Activated CD4-positive, alpha-beta T cell treated with anti-CD3 and anti-CD28 coated beads for 1 hour (primary cell): ENCODE measurements at places on chromosomes 3 and 15.

DNA sequence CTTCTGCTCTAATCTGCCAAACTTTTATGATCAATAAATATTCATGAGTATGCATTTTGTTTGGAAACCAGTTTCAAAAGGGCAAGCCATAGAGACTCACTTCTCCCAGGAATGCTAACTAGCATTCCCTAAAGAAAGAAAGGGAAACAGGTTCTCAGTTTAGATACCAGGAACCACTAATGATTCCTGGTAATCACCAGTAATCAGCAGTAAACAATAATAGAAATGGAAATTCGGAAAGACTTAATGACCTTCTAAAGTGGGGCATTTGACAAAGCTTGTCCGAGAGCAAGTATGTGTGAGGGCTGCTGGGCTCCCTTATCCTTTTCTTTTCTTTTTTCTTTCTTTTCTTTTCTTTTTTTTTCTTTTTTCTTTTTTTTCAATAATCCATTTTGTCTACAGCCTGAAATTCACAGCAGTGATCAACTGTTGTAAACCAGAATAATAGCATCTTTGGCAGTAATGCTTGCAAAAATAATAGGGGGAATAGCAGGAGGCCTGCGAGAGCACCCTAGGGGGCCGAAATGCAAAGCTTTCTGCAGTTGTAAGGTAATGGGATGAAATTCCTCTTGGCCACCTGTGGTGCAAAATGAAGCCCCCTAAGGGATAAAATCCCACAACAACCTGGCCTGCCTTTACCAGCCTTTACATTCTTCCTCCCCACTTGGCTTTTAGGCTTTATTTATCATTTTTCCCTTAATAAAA is 253.2 kb downstream of the ZPLD1 start:
- DNase-seq: no peak

DNA sequence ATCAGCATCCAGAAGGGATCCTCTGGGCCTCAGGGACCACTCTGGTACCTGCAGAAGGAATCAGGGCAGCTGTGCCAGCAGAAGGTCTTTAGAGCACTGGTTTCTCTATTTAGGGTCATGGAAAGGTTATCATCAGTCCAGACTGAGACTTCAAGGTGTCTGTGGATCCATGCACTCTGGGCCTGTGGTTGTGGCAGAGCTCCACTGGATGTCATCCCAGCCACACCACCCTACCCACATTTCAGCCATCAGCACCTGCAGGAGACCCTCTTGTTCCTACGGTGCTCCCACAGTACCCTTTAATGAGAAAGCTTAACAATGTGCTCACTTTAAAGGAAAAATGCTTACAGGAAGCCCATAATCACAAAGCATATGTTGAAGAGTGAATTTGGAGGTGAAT is 603.4 kb upstream of the CCDC54 start:
- DNase-seq: no peak

GRCh38 chr3:127371334-127371733 is 83.5 kb upstream of the PRR20G start:
- DNase-seq: no peak

DNA sequence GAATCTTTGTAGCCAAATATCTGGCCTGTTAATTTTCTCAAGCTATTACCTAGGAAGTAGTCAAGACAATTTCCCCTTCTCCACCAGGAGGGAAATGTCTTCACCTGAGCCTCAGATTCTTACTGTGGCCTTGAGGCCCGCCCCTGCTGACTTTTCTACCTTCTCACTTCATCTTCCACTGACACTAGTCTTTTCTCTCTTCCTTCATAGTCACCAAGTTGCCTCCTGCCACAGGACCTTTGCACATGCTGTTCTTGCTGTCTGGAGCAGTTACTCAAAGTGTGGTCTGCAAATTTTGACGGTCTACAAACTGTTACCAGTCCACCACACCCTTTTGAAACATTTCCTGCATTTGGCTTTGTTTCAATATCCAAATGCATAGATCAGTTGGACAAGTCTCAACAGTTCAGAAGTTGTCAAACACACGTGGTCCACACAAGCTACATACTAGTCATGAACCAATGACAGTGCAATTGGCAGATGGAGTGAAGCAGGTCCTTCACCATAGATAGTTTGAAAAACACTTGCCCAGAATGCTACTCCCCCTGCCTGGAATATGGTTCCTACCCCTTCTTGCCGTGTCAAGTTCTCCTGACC is 100.5 kb downstream of the OSBPL10 start:
- no peak for DNase-seq

DNA sequence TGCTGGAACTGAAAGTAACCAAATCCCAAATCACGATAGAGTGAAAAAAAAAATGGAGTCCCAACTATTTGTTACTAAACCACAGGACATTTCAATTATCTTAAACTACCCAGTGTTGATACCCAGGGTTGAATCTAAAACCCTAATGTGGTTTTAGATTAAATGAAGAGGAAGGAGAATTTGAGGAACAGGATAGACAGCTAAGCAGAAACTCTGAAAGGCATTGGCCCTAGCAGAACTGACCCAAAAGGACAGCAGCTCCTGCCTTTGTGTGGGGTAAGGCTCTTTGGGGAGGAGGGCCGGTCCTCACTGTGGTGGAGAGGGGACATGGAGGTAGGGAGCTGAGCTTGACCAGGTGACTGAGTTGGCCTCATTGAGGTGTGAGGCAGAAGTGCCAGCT is 30.7 kb upstream of the SNRK start:
- DNase-seq: no peak

- no peak for DNase-seq
Observed at GRCh38 chr3:52281981-52282801, 3.7 kb upstream of the WDR82 start.

DNA sequence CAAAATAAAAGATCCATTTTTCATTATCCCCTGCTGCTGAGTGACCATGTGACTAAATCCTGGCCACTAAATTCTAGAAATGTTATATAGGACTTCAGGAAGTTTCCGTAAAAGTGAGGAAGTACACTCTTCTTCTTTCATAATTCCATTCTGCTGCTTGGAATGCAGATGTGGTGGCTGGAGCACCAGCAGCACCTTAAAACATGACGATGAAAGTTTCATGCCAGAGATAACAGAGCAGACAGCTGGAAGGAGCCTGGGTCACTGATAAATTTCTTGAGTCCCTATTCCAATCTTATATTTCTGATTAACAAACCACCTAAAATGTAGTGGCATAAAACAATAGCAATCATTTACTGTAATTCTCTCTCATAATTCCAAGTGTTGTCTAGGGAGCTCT is 238.7 kb downstream of the TBL1XR1 start:
- DNase-seq: no peak

DNA sequence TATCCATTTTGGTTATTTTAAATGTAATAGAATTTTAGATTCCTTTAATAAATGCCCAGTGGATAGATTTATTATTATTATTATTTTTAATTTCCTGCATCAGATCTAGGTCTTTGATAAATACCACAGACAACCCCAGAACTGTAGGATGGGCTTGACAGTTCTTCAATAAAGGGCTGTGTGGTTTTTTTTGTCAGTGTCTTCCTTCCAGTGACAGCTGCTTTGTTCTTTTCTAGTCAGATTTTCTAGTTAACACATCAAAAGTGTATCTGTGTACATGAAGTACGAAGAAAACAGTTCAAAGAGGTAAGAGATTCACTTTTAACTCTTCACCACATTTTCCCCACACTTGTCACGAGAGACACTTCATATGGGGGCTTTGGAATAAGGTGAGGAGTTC is 120.3 kb downstream of the SAMMSON start:
- no peak for DNase-seq

DNA sequence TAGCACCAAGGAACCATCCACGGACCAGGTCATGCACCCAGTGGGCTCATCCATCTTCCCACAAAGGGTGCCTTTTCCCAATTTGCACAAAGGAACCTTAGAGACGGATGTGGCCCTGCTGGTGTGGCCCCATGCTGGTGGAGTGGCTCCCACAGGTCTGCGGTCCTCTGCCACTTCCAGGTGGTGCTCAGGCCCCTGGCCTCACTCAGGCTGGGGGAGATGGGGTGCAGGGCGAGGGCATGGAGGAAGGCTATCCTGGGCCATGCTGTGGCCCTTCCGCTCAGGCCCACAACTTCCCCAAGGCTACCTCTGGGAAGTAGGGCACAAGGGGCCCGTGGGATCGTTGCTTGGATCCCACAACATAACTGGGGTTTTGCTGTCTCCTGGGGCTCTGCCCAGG is 5.2 kb upstream of the SYNM start:
- DNase-seq: no peak

DNA sequence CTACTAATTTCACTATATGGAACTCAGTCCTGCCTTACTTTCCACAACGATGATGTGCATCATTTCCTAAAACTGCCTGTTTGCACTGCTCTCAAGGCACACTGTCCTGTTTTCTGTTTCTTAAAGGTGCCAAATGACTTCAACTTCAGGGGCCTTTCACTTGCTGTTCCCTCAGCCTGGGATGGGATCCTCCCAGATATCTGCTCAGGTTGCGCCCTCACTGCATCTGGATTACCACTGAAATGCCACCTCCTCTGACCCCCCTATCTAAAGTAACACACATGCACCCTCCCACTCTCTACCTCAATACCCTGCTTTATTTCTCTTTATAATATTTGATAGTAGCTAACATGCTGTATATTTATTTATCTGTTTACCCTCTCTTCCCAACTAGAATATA is 123.8 kb upstream of the CMC1 start:
- DNase-seq: no peak

DNA sequence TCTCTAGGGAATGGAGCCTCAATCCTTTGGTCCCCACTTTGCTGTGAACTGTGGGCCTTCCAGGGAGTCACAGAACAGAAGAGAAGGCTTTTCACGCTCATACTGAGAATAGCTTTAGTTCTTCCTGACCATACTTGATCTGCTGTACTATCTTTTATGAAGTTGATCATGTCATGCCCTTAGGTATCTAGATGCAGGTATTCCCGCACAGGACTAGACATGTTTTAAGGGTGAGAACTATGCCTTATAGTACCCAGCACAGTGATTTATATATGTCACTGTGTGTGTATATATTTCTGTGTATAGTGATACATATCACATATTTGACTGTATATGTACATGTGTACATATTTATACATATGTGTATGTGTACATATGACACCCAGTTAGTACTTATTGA is 358.4 kb upstream of the SEMA6D start:
- no peak for DNase-seq

- DNase-seq: no peak
Observed at GRCh38 chr15:59946084-59946483, 58.0 kb upstream of the FOXB1 start.

- DNase-seq: no peak
Observed at GRCh38 chr3:107543666-107544065, 20.9 kb downstream of the BBX start.

DNA sequence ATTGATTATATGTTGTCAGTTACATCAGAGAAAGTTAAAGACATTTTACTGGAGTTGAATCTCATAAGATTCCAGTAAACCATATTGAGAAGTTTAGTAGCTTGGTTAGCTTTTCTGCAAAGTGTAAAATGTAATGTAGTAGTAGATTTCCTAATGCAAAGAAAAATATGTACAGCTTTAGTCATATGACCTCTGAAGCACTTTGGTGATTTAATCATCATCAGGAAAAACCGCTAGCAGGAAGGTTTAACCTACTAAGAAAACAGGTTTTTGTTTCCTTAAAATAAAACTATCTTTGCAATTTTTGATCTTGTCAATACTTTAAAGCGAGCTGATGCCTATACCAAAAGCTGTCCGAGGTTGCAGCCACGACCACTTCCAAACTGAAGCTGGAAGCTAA is 364.6 kb upstream of the ZNF385D start:
- DNase-seq: no peak

DNA sequence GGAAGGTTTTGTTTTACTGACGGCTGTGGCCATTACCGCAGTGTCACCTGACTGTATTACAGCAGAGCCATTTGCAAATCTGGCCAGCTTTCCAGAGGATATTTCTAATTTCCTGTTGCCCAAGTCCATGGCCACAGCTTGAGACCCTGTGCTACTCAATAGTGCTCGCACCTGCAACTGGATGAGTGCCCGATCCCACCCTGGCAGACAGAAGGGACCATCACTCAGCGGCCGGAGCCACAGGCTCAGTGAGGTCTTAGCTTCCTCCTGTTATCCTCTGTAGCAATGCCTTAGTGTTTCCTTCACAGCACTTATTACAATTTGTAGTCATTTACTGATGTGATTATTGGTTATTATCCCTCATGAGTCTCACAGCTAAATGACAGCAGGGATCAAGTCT is 184.8 kb downstream of the LRRN1 start:
- DNase-seq: no peak

GRCh38 chr15:29276366-29276765 is 6.7 kb upstream of the NSMCE3 start:
- DNase-seq: no peak

DNA sequence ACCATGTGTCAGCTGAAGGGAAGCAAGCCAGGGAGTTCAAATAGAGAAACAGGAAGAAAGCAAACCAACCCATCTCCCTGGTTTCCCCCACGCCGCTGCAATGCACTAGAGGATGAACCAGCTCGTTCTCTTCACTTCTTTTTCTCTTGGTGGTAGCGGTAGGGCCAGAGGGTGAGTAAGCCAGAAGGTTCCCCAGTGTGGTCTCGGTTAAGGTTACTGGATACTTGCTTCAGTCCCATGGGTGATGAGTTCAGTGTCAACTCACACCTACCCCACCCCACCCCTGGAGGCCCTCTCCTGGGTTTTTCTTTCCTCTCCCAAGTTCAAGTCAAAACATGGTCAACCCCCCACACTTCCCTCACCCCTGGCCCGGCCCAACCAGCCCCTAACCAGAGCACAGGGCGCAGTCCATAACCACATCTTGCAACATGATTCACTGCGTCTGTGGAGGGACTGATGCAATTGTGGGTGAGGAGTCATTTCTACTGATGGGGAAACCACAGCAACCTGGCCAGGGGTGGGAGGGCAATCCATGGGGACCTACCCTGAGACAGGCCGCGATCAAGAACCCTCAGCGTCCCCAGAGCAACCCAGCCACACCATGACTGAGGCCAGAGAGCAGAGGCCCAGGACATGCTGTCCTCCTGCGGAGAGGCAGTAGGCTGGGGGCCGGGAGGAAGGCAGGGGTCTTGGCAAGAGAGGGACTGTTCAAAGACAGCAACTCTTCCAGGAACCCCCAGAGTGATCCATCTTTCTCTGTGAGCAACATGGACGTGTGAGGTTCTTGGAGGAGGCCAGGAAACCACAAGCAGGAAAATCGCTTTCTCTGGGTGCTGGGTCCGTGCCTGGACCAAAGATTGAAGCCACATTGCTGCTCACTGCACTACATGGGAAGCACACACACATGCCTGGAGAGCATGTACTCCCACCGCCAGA is 276.6 kb downstream of the UACA start:
- no peak for DNase-seq
